ENCODE measurements at places on chromosomes 3 and 15.

DNA sequence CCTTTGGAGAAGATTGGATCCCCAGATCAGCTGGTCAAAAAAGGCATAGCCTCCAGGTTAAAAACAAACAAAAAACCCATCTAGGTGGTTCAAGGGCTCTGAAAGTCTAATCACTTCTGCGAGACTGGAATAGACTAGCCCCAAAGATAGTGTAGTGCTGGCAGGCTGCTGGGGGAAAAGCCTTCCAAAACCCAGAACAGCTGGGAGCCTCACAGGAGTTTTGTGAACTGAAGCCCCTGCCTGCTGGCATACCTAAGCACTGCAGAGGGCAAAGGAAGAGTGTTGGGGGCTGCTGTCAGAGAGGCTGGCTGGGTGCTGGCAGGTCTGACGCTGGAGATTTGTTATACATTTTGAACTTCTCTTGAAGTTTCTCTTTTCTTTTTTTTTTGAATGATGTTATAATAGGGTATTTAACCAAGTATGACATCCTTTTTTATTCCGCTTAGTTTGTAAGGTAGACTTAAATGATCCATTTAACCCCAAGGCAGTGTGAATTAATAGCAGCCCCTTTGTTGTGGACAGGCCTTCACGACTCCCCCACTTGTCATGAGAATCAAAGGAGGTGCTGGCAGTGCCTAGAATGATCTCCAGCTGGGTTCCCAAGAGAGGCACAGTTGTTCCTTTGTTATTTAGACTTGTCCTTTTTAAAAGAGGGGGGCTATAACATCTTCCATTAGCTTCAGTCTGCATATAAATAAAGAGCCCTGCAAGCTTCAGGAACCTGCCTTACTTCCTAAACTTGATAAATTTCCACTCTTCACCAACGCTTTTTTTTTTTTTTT, 53.9 kb downstream of the CRTC3 start:
- DNase-seq, result no peak

GRCh38 chr3:136602818-136603217, 149.4 kb downstream of the STAG1 start:
- no peak for DNase-seq

GRCh38 chr15:79740561-79740960, 156.3 kb downstream of the MTHFS start:
- no peak for DNase-seq

DNA sequence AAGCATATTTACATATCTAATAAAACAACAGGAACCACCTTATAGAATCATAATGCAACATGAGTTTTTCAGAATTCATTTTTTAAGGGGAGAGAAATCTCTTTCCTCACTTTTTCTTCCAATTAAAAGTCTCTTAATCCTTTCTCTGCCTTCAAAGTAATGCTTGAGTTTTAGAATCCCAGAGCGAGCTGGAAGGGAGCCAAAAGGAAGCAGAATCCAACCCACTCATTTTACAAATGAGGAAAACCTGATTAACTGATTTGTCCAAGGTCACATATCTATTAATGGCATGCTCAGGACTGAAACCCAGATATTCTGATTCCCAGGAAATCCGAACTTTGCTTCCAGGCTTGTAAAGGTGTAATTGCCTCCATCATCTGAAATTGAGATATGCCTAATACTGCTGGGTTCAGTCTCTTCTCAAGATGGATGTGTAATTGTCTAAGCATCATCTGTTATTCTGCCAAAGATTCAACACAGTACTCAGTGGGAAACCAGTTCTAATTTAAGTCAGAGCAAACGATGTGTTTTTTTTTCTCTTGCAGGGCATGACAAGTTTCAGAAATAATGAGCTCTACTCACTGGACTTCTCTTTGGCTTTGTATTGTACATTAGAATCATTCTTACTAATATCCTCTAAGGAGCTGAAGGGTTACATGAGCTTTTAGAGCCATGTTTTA, 481.4 kb upstream of the CFAP20DC start:
- DNase-seq, result no peak

All from activated CD4-positive, alpha-beta T cell treated with anti-CD3 and anti-CD28 coated beads, Interleukin-2, amount 50 U/mL, for 48 hours (primary cell).